Activated T-cell treated with anti-CD3 and anti-CD28 coated beads, Interleukin-2, amount 50 U/mL, for 72 hours (primary cell): ENCODE measurements at places on chromosomes 16 and 17. TPM values are rescaled to one million over a fixed set of nuclear protein-coding genes. Genes with fewer than 3 reads are reported as not detected.

Gene FBXO39
- 1.0 TPM for total RNA-seq

Gene TBC1D3G
- total RNA-seq, result 7.2 TPM

Gene SRRM2
- total RNA-seq, result 696 TPM

Gene SLC25A19
- 39.9 TPM for total RNA-seq

Gene LRRC37A
- 1.5 TPM for total RNA-seq

Gene NLK
- 10.0 TPM for total RNA-seq

Gene SLC2A4
- total RNA-seq, result 0.17 TPM
